Activated T-cell treated with anti-CD3 and anti-CD28 coated beads, Interleukin-2, amount 50 U/mL, for 24 hours (primary cell): ENCODE measurements at places on chromosomes 12 and 14.

GRCh38 chr14:90540437-90540836 is 143.6 kb downstream of the CALM1 start:
- DNase-seq, result no peak
- no peak overlapping the region for H3K4me3 ChIP-seq
- no peaks in the 10 kb centered on the region for H3K27me3 ChIP-seq
- H3K27ac ChIP-seq, result no peak overlapping the region
- no peaks in the 10 kb centered on the region for H3K36me3 ChIP-seq
- no peaks in the 10 kb centered on the region for H3K4me1 ChIP-seq

GRCh38 chr12:6140651-6141447 is 16.4 kb upstream of the VWF start:
- H3K27ac ChIP-seq, result peak overlapping the region; percentile 91
- DNase-seq, result peak; percentile 42
- H3K36me3 ChIP-seq, result no peaks in the 10 kb centered on the region
- H3K4me3 ChIP-seq, result peak overlapping the region; percentile 32

DNA sequence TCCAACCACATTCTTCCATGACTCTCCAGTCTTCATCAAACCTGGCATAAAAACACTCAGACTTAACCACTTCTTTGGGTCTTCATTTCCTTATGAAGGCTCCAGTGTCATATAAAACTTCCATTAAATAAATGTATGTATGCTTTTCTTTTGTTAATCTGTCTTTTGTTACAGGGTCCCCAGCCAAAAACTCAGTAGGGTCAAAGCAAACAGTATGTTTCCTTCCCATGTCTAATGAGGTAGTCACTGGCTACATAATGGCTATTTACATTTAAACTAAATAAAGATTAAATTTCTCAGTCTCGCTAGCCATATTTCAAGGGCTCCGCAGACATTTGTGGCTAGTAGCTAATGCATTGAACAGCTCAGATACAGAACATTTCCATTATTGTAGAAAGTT is 40.1 kb upstream of the STAB2 start:
- no peak overlapping the region for H3K27ac ChIP-seq
- no peak overlapping the region for H3K4me3 ChIP-seq
- peaks cover 16% of the 10 kb centered on the region for H3K27me3 ChIP-seq
- no peaks in the 10 kb centered on the region for H3K36me3 ChIP-seq
- H3K4me1 ChIP-seq, result peaks cover 13% of the 10 kb centered on the region

DNA sequence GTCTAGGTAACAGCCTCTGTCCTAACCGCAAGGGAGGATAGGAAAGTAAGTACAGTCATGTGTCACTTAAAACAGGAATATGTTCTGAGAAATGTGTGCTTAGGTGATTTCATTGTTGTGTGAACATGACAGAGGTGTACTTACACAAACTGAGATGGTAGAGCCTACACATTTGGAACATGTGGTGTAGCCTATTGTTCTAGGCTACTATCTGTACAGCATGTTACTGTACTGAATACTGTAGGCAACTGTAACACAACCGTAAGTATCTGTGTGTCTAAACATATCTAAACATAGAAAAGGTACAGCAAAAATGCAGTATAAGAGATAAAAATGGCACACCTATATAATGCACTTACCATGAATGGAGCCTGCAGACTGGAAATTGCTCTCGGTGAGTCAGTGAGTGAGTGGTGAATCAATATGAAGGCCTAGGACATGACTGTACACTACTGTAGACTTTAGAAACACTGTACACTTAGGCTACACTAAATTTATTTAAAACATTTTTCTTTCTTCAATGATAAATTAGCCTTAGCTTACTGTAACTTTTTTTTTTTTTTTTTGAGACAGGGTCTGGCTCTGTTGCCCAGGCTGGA is 13.2 kb upstream of the MDM2 start:
- no peaks in the 10 kb centered on the region for H3K36me3 ChIP-seq
- no peaks in the 10 kb centered on the region for H3K4me1 ChIP-seq
- no peaks in the 10 kb centered on the region for H3K27me3 ChIP-seq

DNA sequence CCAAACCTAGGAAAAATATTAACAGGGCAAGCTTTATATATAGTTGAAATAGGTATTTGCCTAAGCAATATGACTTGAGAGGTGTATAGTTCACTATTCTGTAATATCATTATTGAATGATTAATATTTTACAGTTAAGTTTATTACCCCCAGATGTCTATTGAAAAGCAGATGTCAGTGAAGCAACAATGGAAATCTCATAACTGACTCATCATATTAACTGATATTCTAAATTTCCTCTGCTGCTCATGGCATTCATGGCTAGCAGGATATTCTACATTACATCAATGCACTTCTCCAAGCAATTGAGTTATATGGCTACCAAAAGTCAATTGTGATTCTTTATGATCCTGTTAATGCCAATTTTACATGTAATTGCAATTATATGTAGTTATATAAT is 9.7 kb upstream of the MAGOHB start:
- peaks cover 30% of the 10 kb centered on the region for H3K27me3 ChIP-seq
- H3K4me3 ChIP-seq, result no peak overlapping the region
- H3K4me1 ChIP-seq, result no peaks in the 10 kb centered on the region
- H3K36me3 ChIP-seq, result no peaks in the 10 kb centered on the region
- no peak overlapping the region for H3K27ac ChIP-seq

DNA sequence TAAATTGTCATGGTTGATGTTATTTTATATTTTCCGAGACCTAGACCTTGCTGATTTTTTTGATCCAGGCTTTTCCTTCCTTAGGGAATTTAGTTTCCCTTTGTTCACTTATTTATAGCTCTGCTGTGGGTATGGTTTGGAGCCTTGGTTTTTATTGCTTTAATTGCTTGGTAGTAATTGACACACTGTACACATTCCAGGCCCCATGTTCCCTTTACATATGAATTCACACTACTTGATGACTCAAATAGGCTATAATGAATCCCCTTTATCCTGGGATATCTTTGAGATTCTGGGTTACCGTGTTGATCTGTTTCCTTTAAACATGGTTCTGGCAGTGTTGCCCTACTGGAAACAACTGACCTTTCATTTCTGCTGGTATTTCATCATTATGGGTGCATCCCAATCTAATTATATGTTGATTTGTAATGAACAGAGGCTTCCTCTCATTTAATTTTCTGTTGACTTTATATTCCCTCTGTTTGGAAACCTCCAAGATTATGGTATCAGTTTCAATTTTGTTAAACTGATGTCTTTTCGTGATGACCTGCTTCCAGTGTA is 424.0 kb downstream of the RAD51B start:
- H3K27ac ChIP-seq, result no peak overlapping the region
- no peaks in the 10 kb centered on the region for H3K36me3 ChIP-seq
- peaks cover 15% of the 10 kb centered on the region for H3K4me1 ChIP-seq
- no peak for DNase-seq
- no peaks in the 10 kb centered on the region for H3K27me3 ChIP-seq
